ENCODE measurements at places on chromosomes 7 and 10. TPM values are rescaled to one million over a fixed set of nuclear protein-coding genes. Genes with fewer than 3 reads are reported as not detected.

The SGCE gene
- 69.5 TPM for polyA plus RNA-seq

The VGF gene
- polyA plus RNA-seq: 54.3 TPM

The MNX1 gene
- polyA plus RNA-seq: not detected

The LIPF gene
- 0.07 TPM for polyA plus RNA-seq

The GFRA1 gene
- polyA plus RNA-seq: 2.6 TPM

The TMEM184A gene
- polyA plus RNA-seq: 1.5 TPM

The SNX10 gene
- polyA plus RNA-seq: 0.13 TPM

The FAM25C gene
- polyA plus RNA-seq: not detected

Measured in SK-N-SH (cell line).